NCI-H1105 (cell line): ENCODE measurements at places on chromosomes 5 and 9.
A peak's percentile ranks its signal among the peaks of the same experiment; 100 is the strongest.

DNA sequence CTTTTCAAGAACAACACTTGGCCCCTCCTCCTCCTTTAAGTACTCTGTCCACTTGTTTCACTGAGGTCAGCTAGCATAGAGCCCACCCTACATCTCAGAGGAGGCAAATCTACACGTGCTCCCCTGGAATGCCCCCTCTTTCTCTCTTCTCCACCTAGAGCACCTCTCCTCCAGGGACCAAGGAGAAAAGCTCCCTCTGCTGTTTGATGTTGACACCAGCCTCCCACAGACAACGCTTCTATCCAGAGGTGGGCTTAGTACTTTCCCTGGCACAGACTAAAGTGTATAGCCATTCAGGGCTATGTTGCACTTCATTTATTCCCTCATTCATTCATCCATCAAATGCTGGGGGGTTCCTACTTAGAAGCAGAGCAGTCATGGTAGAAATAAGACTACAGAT is 68.2 kb upstream of the TAF1L start:
- no peak for DNase-seq

GRCh38 chr9:80061096-80061495 is 489.3 kb downstream of the TLE4 start:
- DNase-seq, result no peak

GRCh38 chr5:179400020-179400419 is 54.8 kb upstream of the ADAMTS2 start:
- no peak for DNase-seq

DNA sequence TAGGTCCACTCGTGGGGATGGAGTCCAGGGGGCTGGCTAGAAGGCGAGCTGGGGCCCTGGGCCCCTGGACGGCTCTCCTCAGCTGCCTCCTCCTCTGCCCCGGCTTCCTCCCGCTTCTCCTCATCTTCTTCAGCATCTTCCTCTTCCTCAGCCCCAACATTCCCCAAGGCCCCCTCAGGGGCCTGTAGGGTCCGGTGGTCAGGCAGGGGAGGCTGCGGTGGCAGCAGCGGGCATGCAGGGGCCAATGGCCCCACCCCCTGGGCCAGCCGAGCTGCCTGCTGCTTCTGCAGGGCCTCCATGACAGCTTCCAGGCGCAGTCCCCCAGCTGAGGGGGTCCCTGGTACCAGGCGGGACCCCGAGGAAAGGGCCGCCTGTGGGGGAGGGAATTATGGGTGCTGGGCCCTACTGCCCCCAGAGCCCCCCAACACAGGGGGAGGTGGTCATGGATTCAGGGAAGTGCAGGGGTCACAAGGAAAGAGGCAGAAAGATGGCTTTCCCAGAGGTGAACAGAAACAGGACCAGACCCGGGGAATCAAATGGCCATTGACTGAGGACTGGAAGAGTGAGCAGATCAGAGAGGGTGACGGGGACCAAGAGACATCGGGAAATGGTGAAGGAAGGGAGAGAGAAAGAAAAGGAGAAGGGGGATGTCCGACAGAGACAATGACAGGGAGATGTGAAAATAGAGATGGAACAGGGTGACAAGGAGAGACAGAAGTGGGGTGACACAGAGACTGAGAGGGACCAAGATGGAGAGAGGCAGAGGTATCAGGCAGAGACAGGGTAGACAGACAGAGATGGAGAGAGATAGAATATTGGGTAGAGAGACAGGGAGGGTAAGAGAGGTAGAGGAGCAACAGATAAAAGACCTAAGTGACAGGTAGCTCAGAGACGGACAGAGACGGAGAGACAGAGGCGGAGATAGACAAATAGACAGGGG is 880 bp downstream of the ARID3C start:
- no peak for DNase-seq

DNA sequence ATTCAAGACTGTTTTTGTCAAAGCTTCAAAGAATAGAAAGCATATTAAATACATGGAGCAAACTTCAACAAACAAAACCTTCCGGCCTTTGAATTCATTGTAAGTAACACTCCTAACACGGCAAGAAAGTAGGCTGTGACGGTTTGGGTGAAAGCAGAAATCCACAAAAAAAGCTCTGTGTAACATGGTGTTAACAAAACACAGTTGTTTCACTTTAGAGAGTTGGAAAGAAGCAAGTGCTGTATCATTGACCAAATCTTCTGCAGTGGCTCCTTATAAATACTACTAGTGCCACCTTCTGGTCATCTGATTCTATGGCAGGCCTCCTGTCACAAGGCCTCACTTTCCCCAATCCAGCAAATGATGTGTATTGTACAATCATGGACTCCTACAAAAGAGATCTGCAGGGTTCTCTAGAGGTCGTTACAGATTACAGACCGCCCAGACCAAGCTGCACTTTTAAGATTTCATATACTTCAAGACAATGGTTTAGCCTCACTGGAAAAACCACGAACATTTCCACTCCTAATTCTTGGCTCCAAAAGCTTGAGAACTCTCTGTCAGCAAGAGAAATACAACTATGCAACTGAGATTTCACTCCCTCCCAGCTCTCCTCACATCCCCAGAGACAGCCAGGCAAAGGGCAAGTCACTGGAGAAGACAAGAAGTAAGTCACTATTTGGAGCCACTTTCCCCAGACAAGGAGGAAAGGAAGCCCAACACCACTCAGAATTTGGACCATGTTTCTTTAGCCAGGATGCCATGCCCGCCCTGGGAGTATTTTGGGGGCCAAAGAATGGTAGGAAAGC is 196.2 kb downstream of the DTWD2 start:
- DNase-seq, result peak; percentile 10

GRCh38 chr9:127977009-127977883 is 3.5 kb downstream of the EEIG1 start:
- DNase-seq, result no peak

- no peak for DNase-seq
Observed at GRCh38 chr5:96149546-96149945, 187.9 kb upstream of the ELL2 start.

DNA sequence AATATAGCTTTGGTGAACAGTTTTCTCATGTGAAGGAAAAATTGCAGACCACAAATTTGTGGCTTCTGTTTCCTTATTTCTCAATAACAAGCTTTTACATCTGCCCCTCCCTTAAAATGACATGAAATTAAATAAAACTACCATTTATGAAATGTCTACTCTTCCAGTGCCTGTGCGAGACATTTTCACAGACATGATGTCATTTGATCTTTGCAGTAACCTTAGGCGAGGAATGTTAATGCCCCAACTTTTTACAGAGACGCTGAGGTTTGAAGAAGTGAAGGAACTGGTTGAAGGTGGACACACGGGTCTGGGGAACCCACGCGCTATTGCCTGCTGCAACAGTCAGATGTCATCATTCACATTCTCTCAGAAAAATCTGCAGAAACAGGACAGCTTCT is 61.5 kb downstream of the OSTF1 start:
- DNase-seq, result no peak

GRCh38 chr5:172173564-172174153 is 14.4 kb downstream of the STK10 start:
- DNase-seq, result no peak

- no peak for DNase-seq
Observed at GRCh38 chr9:128503870-128504269, 649 bp upstream of the GLE1 start.

- no peak for DNase-seq
Observed at GRCh38 chr9:81244631-81245030, 444.7 kb downstream of the TLE1 start.

GRCh38 chr9:16442622-16443021 is 427.8 kb downstream of the BNC2 start:
- no peak for DNase-seq

- DNase-seq, result no peak
Observed at GRCh38 chr9:2047144-2047671, 32.1 kb downstream of the SMARCA2 start.

DNA sequence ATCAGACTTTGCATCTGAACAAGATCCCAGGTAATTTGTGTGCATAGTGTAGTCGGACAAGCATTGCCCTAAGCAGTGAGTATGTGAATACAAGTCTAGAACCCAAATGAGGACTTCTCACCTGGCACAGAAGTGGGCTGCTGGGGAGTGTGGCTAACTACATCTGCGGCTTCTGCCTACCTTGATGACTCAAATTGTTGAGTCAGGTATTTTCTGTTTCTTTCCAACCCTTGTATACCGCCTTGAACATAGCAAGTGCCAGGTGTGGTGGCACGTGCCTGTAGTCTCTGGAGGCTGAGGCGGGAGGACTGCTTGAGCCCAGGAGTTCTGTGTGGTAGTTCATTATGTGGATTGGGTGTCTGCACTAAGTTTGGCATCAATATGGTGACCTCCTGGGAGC is 7.9 kb upstream of the JADE2 start:
- DNase-seq, result no peak

DNA sequence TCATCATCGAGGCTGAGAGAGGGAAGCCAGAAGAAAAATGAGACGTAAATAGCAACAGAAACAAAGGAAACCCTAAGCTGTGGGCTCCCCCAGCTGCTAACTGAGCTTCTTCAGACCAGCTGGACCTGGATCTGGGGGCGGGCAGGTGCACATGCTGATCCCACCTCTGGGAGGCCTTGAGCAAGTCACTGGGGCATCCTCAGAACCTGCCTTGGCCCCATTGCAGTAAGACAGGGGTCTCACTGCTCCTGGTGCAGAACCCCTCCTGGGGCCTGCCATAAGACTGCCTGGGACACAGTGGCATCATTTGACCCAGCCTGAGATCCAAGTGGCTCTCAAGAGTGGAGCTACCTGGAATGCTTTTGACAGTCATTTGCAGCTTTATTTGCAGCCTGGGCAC is 77.4 kb downstream of the PHF2 start:
- DNase-seq, result no peak

- DNase-seq, result no peak
Observed at GRCh38 chr5:18652404-18653215, 1018.4 kb downstream of the TAF11L14 start.

DNA sequence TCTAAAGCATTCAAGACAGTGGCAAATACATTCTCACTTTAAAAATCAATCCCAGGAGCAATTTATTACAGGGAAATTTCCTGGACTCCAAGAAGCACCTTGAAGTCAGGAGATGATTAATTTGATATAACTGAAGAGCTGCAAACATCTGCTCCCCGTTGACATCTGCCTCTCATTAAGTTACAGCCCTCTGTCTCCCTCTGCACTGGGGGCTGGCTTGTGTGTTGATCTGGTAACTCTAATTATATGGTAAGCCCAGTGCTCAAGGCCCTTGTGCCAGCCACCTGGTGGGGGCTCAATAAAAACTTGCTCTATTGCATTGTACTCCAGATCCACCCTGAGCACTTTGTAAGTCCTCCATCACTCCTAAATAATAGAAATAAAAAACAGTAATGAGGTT is 131.1 kb upstream of the ZNF462 start:
- peak; percentile 96 for DNase-seq

DNA sequence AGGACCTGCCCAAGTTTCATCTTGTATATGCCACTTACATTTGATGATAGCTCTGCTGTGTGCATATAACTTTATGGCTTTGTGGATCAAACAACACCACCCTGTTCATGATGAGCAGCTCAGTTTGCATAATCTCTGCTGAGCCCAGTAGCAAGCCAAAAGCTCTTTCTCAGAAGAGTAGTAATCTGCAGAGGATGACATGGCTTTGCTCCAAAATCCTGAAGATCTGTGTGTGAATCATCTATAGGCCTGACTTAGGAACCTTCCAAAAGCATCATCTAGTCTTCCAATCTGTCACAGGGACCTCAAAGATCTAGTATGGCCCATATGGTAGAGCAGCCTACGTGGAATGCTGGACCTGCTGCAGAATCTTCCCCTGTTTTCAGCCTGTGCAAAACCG is 394.6 kb downstream of the PSAT1 start:
- no peak for DNase-seq

DNA sequence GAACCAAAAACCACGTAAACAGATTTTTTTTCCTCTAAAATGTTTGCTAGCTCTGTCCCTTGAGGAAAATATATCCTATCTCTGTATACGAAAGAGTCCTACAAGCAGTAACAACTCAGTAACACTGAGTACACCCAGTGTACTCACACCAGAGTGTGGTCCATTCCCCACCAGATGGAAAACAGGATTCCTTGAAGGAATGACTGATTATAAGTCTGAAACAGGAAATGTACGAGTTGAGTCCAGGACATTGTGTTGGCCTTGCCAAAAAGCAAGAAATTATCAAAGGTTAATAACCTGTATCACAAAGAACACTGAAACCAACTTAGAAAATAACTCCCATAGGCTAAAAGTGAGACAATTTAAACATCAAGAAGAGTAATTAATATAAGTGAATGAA is 20.4 kb downstream of the GOLPH3 start:
- DNase-seq, result no peak

GRCh38 chr9:72958485-72959281 is 5.8 kb upstream of the ALDH1A1 start:
- no peak for DNase-seq

GRCh38 chr9:95217936-95218335 is 99.6 kb downstream of the FANCC start:
- DNase-seq, result no peak

DNA sequence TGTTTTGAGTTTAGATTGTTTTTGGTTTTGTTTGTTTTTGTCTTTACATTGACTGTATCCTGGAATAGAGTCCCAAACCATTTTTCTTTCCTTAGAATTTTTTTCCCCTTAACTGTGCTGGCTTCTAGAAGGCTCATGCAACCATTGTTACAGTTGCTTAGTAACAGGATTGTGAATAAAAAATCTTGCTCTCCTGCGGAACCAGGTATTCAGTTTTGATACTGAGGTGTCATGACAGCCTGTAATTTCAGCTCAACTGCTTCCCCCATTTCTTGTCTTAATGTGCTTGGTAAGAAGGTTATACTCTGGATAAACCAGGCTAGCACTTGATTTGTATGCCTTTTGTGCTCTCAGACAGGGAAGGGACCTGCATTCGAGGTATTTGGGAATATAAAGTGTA is 42.1 kb downstream of the FOCAD start:
- no peak for DNase-seq

DNA sequence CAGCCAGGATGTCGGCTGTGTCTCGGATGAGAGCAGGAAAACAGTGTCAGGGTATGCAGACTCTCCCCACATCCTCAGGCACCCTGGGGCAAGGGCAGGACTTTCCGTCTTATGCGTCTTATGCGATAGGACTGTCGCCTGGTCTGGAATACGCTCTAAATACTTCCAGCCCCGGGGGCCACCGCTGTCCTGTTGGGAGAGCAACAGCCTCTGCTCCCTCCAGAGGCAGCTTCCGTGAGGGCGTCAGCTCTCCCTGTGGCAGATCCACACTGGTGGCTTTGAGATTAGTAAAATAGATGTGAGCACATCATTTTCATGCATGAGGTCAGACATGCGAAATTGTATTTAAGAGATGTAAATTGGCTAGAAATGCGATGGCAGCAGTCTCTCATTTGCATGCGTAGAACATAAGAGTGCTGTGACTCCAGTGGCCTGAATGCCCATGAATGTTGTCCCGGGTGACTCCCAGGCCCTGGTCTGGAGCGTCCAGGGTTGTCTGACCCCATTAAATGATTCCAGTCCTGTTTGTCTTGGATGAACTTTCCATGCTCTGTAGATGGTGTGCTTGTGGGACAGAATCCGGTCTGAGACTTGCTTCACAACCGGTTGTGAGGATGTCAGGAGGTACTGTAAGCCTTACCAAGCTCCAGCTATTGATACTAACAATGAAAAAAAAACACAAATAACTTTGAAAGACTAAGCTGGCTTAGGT is 228.2 kb downstream of the SYK start:
- no peak for DNase-seq

GRCh38 chr5:178793151-178793550 is 62.7 kb upstream of the ZNF354A start:
- peak; percentile 1 for DNase-seq
